Stimulated activated CD8-positive, alpha-beta memory T cell treated with anti-CD3 and anti-CD28 coated beads, Interleukin-4, amount 100 ng/mL, for 1 hour (primary cell): ENCODE measurements at places on chromosomes 5 and 9.

DNA sequence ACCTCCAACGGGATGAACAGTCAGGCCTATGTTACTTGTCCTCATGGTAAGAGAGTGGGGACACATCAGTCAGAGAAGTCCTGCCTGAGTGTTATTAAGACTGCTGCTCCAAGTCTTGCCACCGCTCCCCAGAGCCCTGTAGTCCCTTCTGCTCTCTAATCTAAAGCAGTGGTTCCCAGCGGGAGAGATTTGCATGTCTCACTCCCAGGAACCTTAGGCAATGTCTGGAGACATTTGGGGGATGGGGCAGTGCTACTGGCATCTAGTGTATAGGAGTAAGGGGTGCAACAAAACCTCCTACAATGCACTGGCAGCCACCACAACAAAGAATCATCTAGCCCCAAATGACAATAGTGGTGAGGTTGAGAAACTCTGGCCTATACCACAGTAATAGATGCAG is 2.6 kb upstream of the SVEP1 start:
- DNase-seq, result no peak

GRCh38 chr5:98175474-98175873 is 598.0 kb upstream of the RGMB start:
- DNase-seq, result no peak

GRCh38 chr5:132003982-132004381 is 7.5 kb downstream of the ACSL6 start:
- DNase-seq, result no peak

DNA sequence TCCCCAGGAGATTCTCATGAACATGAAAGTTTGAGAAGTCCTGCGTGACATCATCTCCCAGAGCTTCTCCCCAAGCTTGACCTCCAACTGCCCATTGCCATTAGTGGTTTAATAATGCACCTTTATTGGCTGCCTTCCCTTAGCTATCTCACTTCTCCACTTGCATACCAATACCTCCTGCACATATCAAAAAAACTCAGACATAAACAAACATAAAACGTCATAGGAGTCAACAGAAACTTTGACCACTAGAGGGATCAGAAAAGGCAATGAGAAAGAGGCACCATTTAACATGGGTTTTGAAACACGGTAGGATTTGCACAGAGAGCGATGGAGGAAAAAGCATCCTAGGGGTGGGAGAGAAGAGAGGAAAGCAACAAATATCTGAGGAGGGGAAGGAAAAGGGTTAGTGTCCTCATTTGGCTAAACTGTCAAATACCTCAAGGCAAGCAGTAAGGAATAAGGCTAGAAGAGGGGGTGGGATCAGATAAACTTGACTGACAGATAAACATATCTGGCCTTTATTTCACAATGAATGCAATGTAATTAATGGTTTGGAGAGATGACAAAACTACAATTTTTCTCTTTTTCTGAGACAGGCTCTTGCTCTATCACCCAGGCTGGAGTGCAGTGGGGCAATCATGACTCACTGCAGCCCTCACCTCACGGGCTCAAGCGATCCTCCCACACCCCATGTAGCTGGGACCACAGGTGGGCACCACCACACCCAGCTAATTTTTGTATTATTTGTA is 27.0 kb downstream of the GNAQ start:
- no peak for DNase-seq

DNA sequence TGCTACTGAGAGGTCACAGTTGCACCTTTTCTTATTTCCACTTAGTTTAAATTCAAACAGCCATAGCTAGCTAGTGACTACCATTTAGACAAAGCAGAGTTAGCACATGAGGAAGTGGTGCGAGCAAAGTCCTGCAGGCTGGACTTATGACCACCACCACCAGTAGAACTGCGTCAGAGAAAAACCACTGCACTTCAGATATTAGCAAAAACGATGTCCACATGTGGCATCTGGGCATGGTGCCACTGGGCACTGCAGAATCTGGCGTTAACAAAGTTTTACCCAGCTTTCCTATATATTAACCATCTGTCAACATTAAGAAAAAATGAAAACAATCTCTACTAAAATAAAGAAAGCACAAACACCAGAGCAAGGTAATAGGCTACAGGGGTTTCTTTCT is 80.1 kb downstream of the SPTLC1 start:
- DNase-seq, result no peak
